A673 (cell line): ENCODE measurements at places on chromosomes 6 and 20. TPM values are rescaled to one million over a fixed set of nuclear protein-coding genes. Genes with fewer than 3 reads are reported as not detected.

DNA sequence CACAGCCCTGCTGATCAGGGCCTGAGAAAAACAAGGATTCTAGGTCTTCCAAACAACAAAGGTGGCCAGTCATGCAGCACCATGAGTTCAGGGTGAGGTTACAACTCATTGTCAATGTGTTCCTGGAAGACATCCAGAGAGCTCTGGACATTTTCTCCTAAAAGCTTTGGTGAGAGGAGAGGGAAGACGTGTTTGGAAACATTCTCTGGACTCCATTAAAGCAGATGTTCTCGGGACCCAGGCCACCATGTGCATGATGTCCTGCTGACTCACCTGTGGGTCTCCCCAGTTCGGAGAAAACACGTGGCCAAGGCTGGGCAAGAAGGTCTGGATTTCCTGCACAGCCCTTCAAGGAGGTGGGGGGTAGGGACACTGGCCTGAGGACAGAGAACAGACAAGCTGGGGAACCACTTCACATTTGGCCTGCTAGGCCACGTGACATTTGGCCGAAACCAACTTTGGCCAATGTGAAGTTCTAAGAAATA lies 61.6 kb downstream of the KCNB1 start:
- peaks cover 15% of the 10 kb centered on the region for H3K27me3 ChIP-seq

GRCh38 chr6:140833408-140833807 lies 1299.3 kb upstream of the GJE1 start:
- no peak for DNase-seq
- H3K27me3 ChIP-seq = no peaks in the 10 kb centered on the region
- H3K4me1 ChIP-seq = no peaks in the 10 kb centered on the region
- no peaks in the 10 kb centered on the region for H3K36me3 ChIP-seq
- no peak overlapping the region for H3K4me3 ChIP-seq
- no peak overlapping the region for H3K27ac ChIP-seq

GJA10 gene
- not detected in 2 replicates for total RNA-seq

- no peaks in the 10 kb centered on the region for H3K36me3 ChIP-seq
- H3K4me3 ChIP-seq = no peak overlapping the region
- peaks cover 12% of the 10 kb centered on the region for H3K4me1 ChIP-seq
- no peak for DNase-seq
- H3K27ac ChIP-seq = no peak overlapping the region
These were observed 115.3 kb upstream of the TRAF3IP2 start for GRCh38 chr6:111720931-111721496.

- no peak for DNase-seq
- no peaks in the 10 kb centered on the region for H3K36me3 ChIP-seq
- H3K4me3 ChIP-seq = no peak overlapping the region
- peaks cover 4% of the 10 kb centered on the region for H3K4me1 ChIP-seq
- H3K27ac ChIP-seq = no peak overlapping the region
These were observed 4.9 kb downstream of the FOXC1 start for GRCh38 chr6:1614448-1615150.

GRCh38 chr6:108312605-108313004 lies 17.8 kb downstream of the AFG1L start:
- no peaks in the 10 kb centered on the region for H3K27me3 ChIP-seq
- no peaks in the 10 kb centered on the region for H3K4me1 ChIP-seq
- no peak overlapping the region for H3K27ac ChIP-seq

ROMO1 gene
- total RNA-seq = 134 and 153 TPM in 2 replicates

- DNase-seq = no peak
- no peaks in the 10 kb centered on the region for H3K27me3 ChIP-seq
- no peaks in the 10 kb centered on the region for H3K4me1 ChIP-seq
- H3K27ac ChIP-seq = no peak overlapping the region
- no peak overlapping the region for H3K4me3 ChIP-seq
These were observed 27.7 kb downstream of the GNAS-AS1 start for GRCh38 chr20:58822748-58823730.

DNA sequence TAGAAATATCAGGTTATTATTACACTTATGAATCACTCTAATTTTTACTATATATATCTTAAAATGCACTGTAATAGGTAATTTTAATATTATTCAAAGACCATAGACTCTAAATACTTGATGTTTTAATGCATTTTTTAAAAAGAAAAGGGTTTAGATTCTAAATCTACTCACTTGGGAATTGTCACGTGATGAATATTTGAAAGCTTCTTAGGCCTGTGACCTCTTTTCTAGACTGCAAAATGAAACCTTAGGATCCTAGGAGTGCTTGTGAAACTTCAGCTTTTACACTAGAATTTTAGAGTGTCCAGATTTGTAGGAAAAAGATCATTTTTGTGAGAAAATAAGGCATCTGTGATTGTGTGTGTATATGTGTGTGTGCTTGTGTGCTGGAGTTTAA lies 318.0 kb downstream of the HTR1B start:
- H3K27ac ChIP-seq = no peak overlapping the region
- no peaks in the 10 kb centered on the region for H3K36me3 ChIP-seq
